NCI-H1417 (cell line): ENCODE measurements at places on chromosomes 1 and 21.

GRCh38 chr1:15153184-15153841 is at the start of gene TMEM51:
Gene TMEM51, plus strand, starts transcription at chr1:15153747. Its CDS starts 61,341 bp downstream, at chr1:15215088.
- peak; percentile 21 for DNase-seq

DNA sequence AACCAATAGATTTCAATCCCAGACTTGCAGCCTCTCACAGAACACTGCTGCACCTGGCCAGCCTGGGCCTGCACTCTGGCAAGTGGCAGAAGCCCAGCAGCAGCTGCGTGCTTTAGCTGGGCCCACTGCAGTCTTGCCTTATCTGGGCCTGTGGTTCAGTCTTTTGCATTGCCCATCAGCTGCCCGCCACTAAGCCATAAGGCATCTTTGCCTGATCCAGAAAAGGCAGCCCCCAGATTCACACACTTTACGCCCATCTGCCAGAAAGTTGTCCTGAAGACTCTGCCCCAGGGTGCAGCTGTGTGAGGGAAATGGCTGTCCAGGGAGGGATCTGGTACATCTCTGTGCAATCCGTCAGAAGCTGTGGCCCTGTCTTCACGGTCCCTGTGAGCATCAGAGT is 217.0 kb downstream of the DNAH14 start:
- no peak for DNase-seq

GRCh38 chr1:15020943-15021745 is 132.4 kb upstream of the TMEM51 start:
- DNase-seq, result no peak

DNA sequence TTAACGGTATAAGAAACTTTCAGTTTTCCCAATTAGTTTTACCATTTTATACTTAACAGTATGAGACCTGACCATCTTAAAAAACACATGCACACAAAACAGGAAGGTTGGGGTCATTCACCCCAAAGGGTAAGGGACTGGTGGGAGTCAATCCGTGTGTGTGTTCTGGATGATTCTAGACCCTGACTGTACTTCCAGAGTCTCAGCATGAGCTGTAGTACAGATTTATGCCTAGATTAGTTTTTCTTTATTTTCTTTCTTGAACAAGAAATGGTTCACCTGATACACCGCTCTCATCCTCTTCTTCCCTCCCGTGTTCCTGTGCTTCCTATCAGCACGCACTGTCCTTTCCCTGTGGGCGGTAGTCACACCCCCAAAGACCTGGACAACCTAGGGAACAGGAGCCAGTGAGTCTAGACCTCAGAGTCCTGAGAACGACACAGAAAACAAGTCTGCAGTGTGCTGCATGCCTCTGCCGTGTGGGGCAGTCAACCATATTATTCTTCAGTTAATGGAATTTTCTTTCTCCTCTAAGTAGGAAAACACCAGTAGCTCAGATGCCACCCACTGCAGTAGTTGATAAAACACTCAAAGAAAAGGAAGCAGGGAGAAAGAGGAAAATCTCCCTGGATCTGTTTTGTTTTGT is 38.9 kb upstream of the MRPS6 start:
- no peak for DNase-seq

GRCh38 chr1:87359586-87359985 is 30.9 kb downstream of the LMO4 start:
- no peak for DNase-seq
